Cortex of kidney (tissue), 1 donor: ENCODE measurements at places on chromosomes 4 and X.

DNA sequence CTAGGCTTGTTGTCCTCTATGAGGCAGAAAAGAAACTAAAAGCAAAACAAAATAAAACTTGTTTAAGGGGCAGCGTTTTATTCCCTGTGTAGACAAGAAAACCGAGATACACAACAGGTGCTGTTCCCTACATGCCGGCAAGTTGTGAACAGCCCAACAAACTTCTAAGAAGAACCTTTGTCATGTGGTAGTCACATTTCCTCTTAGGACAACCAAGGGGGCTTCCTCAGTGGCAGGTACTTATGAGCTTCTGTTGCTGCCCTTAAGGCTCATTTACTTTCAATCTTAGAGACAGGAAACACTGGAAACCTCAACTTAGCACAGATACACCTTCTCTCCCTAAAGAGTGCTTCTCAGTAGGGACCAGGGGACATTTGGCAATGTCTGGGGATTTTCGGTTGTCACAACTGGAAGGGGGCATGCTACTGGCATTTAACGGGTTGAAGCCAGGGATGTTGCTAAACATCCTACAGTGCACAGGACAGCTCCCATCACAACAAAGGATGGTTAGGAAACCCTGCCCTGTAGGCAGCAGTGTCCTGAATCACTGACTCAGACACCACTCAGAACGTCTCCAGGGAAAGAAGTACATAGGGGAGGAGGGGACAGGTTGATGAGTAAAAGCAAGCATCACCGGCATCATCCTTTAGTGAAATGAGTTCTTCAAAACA is 111.0 kb downstream of the ASB9 start:
- no peak for DNase-seq

- DNase-seq: no peak
These were observed 114.9 kb upstream of the AFF2 start for GRCh38 chrX:148385471-148385870.

DNA sequence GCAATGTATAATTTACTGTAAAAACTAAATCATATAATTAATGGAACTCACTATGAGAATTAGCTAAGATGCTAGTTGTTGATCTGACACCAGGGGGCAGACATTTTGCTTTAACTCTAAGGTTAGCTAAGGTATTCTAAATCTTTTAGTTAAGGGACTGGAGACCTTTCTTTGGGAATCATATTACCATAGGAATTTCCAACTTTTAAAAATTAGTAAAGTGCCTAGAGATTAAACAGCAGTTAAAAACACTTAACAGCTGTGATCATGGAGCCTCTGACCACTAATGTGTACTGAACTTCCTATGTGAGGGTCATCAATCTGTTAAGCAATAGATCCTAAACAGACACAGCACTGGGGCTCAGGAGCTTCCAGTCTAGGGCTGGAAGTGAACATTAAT is 226.6 kb downstream of the NSUN7 start:
- no peak for DNase-seq

DNA sequence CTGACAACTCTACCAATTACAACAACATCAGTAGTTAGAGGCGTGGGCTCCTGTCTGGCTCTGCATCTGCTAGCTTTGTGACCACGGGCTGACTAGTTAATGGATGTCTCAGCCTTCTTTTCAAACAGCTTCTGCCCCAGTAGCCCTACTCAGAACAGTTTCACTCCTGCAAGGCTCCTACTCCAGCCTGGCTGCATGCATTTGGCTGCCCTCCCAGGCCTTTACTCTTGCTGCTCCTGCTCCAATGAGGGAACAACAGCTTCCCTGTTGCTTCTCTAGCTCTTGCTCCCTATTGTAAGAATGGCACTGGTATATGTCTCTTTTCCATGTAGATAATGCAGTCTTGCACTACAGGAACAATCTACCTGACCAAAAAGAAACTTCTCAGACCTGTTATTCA is 93.3 kb downstream of the TTC29 start:
- DNase-seq: no peak

GRCh38 chr4:186749611-186750281 is 26.1 kb upstream of the FAT1 start:
- no peak for DNase-seq

DNA sequence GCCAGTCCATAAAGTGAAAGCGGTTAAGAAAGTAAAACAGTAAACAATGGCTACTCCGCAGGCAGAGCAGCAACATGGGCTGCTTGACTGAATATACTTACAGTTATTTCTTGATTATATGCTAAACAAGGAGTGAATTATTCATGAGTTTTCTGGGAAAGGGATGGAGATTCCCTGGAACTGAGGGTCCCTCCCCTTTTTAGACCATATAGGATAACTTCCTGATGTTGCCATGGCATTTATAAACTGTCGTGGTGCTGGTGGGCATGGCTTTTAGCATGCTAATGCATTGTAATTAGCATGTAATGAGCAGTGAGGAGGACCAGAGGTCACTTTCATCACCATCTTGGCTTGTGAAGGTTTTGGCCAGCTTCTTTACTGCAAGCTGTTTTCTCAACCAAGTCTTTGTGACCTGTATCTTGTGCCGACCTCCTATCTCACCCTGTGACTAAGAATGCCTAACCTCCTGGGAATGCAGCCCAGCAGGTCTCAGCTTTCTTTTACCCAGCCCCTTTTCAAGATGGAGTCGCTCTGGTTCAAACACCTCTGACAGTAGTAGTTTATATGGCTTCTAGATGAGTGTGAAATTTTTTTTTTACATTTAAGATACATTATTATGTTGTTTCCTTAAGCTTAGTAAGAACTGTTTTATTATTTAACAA is 514.8 kb upstream of the TENM3 start:
- DNase-seq: no peak

GRCh38 chr4:42123071-42123644 is 29.3 kb downstream of the BEND4 start:
- no peak for DNase-seq

- no peak for DNase-seq
These were observed 137.4 kb upstream of the MAMLD1 start for GRCh38 chrX:150225756-150226155.

DNA sequence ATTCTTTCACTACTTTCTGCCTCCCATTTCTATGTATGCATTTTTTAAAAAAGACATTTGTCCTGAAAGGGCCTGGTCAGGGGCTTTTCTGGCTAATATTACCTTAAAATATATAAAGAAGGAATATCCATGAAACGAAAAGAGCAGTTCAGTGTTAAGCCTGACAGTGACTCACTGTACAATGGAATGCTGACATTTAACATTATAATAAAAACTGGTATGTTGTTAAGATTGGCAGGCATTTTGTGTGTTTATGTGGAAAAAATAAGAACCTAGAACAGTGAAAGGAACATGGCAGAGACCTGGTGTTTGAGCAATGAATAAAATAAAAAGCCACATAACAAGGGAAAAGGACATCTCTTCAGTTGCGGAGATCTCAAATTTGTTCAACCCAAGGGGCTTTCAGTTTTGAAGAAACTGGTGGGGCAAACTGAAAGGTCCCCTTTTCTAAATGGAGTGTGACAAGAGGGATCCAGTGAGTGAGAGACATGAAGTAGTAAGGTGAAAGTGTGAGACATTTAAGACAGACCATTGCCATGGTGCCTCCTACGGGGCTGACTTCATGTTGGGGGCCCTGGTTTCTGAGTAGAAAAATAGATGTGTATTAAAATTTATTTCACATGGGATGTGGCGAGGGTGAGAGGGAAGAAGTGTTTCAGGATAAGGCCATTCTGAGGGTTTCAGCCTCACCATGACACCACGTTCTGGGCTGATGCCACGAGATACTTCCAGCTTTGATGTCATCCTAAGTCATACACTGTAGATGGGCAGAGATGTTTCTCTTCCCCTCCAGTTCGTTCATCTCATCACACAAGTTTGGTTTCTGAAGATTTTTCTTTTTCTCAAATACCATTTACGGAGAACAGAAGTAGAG is 324.9 kb downstream of the PPP3CA start:
- no peak for DNase-seq

DNA sequence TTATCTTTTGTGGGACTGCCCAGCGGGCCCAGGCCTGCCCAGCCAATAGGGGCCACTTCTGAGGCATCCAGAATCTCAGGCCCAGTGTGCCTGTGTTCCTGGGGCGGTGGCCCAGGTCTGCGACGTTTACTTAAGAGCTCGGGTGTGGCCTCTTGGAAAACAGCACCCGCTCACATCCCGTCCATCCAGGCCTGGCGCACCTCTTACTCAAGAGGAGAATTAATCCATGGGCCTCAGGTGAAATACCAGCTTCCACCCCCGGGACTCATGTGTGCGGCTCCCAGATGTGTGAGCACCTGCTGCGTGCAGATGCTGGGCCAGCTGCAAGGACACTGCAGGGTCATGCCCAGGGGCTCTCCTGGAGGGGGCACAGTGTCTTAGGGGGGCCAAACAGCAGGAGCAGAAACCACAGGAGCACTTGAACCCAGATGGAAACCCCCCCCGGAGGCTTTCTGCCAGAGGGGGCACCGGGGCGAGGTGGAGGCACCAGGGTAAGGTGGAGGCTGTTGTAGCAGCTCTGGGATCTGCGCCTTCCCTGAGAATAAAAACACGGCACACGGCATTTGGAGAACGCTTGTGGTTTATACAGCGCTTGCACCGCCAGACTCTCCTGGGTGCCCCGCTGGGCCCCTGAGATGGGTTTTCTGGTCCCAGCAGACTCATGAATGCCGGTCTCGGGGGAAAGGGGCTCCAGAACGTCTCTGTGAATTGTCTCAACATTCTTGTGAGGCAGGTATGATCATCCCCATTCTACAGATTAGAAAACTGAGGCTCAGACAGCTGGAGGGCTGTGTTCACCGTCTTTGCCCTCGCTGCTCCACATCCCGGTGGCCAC is 2.8 kb downstream of the PSAPL1 start:
- DNase-seq: no peak

- no peak for DNase-seq
These were observed 360.8 kb upstream of the CXorf51B start for GRCh38 chrX:146448791-146449190.

GRCh38 chr4:141126769-141127168 is 6.5 kb downstream of the RNF150 start:
- no peak for DNase-seq

- DNase-seq: no peak
These were observed 399.2 kb downstream of the NLGN4X start for GRCh38 chrX:5829469-5829868.

DNA sequence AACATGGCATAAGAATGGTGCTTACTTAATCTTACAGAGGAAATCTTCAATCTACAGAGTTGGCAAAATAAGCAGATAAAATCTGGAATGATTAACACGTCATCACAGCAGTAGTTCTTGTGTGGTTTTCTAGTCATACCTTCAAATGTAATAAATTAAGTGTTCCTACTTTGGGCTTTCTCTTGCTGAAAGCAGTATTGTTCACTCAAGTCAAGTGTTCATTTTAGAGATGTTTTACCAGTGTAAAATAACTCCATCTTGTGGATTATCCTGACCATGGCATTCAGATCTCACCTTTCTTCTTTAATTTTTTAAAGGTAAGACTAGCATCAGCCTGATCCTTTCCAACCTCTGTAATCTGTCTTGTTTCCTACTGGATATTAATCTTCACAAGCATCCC is 72.9 kb downstream of the ADAMTS3 start:
- no peak for DNase-seq

GRCh38 chr4:164926301-164926700 is 49.3 kb downstream of the APELA start:
- DNase-seq: no peak

DNA sequence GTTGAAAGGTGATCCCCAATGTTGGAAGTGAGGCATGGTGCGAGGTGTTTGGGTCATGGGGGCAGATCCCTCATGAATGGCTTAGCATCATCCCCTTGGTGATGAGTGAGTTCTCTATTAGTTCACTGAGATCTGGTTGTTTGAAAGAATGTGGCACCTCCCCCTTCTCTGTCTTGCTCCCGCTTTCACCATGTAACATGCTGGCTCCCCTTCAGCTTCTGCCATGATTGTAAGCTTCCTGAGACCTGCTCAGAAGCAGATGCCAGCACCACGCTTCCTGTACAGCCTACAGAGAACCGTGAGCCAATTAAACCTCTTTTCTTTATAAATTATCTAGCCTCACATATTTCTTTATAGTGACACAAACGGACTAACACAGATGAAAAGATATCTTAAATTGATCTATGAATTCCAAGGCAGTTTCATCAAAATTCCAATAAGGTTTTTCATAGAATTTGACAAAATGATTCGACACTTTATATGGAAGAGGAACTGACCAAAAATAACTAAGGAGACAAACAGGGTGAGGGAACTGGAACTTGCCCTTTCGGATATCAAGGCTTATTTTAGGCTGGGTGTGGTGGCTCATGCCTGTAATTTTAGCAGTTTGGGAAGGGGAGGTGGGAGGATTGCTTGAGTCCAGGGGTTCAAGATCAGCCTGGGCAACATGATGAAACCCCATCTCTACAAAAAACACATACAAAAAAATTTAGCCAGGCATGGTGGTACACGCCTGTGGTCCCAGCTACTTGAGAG is 56.9 kb upstream of the OGT start:
- DNase-seq: no peak

- DNase-seq: no peak
These were observed 241.7 kb downstream of the PPP1R2C start for GRCh38 chrX:42536286-42536685.

DNA sequence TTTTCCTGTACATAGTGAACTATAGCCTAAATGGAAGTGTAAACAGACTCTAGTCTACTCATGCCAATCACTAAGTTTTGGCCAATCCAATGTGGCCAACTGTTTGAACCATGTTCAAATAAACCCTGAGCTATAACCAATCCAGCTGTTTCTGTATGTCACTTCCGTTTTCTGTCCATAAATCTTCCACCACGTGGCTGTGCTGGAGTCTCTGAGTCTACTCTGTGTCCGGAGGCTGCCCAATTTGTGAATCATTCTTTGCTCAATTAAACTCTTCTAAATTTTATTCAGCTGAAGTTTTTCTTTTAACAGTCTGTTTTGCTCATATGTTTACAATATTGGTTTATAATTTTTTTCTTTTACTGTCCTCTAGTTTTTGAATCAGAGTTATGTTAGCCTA is 112.3 kb upstream of the BANK1 start:
- DNase-seq: no peak

DNA sequence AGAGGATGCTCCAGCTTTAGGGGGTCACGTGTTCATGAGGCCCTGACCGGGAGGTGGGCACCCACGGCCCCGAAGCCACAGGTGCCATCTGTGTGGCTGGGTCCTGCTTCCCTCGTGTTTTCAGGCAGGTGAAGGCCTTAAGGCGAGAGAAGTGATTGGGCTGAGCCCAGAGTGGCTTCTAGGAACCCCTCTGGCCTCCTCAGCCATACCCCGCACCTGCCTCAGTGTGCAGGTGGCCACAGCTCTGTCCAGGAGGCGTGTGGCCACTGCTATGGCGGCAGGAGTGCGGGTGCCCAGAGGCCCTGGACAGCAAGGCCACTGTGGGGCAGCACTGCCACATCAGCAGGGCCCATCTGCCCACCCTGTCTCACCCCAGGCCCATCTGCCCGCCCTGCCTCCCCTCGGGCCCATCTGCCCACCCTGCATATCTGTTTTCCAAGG is 25.0 kb downstream of the NKX1-1 start:
- DNase-seq: no peak

DNA sequence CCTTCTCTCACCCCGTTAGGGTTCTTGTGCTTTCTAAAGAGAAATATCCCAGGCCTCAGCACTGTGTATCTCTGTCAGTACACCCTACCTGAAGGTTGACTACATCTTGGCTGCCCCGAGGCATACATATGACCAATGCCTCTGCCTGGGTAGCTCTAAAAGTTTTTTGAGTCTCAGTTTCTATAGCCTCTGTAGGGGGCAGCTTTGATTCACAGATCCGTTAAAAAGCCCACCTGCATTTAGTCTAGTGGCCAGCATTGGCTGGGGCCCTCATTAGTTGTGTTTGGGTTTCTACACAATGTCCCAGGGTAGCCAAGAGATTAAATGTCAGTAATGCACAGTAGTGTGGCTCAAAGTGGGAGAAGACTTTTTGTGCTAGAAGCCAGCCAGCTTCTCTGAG is 151.1 kb downstream of the CFAP299 start:
- no peak for DNase-seq
